ENCODE measurements at places on chromosomes 16 and 17.

- DNase-seq: peak; percentile 19
These were observed 1.2 kb downstream of the HS3ST4 start for GRCh38 chr16:25692742-25693508.

DNA sequence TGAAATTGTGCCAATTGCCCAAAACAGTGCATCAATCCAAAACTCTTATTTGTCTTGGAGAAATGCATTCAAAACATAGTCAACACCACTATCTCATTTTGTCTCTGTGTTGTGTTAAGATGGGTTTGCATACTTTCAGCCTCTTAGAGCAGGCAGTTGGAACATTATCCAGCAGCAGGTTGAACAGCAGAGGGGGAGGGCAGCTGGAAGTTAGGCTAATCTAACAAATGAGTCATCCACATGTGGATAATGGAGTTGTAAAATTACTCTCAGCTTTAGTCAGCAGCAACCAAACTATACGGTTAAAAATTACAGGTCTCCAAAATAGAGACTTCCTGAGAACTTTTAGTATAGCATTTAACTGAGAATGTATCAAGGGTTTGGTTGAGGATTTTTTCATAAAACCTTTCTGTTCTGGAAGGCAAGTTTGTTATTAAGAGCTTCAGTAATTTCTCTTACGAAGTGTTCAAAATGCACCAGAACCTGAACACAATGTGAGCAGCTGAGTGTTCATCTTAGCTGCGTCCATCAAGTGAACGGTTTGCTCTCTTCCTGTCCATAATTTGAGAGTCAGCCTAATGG lies 46.3 kb downstream of the PRKCA start:
- no peak for DNase-seq

GRCh38 chr16:2779978-2780898 lies 3.2 kb upstream of the ELOB start:
- no peak for DNase-seq

- DNase-seq: no peak
These were observed 21.9 kb downstream of the ACE start for GRCh38 chr17:63498626-63499195.

DNA sequence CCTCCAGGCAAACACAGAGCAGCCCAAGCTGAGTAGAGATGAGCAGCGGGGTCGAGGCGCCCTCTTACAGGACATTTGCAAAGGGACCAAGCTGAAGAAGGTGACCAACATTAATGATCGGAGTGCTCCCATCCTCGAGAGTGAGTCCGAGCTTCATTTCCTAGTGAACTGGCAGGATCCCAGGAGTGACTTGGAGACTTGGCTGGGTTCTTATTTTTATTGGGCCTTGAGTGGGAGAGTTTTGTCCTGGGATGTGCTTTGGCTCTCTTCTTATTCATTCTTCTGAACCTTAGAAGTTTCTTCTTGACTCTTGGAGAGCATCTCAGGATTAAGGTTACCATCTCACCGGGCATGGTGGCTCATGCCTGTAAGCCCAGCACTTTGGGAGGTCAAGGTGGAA lies 27.2 kb upstream of the CDC6 start:
- no peak for DNase-seq

DNA sequence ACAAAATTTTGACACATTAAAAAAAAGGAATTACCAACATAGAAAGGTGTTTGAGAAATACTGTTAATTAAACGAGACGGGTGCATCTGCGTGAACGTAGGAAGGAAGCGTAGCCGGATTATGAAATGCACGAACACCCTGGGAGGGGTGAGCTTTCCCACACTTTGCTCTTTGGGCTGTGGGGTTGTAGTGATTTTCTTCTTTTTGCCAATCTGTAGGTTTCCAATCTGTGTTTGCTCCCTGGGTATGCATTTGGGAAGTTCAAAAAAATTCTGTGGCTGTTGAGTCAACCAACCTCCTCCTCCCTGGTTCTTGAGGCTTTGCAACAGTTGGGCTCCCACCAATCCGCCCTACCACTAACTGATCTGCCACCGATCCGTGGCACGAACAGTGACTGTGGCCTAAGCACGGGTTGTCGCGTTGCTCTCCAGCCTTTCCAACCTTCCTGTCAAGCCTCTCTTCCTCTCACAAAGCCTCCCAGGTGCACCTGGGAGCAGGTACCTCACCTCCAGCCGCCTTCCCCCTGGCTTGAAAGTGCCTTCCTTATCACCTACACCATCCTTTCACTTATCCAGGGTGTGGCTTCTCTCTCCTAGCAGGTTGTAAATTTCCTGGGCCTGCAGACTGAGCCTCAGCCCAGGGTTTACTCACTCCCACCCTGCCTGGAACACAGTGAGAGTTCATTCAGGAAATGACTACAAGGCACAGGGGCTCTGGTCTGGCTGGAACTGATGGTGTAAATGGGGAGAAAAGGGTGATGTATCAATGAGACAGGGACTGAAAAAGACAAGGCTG lies 16.6 kb downstream of the RTN4RL1 start:
- no peak for DNase-seq

GRCh38 chr17:44844390-44844830 lies 3.3 kb upstream of the HIGD1B start:
- DNase-seq: no peak

GRCh38 chr17:29761040-29761761 lies 138.5 kb upstream of the CORO6 start:
- DNase-seq: peak; percentile 64

GRCh38 chr16:88785106-88785924 lies at the start of gene PIEZO1:
Gene PIEZO1 (minus strand): TSS chr16:88785220. CDS start chr16:88784964, 256 bp downstream.
- DNase-seq: peak; percentile 57

DNA sequence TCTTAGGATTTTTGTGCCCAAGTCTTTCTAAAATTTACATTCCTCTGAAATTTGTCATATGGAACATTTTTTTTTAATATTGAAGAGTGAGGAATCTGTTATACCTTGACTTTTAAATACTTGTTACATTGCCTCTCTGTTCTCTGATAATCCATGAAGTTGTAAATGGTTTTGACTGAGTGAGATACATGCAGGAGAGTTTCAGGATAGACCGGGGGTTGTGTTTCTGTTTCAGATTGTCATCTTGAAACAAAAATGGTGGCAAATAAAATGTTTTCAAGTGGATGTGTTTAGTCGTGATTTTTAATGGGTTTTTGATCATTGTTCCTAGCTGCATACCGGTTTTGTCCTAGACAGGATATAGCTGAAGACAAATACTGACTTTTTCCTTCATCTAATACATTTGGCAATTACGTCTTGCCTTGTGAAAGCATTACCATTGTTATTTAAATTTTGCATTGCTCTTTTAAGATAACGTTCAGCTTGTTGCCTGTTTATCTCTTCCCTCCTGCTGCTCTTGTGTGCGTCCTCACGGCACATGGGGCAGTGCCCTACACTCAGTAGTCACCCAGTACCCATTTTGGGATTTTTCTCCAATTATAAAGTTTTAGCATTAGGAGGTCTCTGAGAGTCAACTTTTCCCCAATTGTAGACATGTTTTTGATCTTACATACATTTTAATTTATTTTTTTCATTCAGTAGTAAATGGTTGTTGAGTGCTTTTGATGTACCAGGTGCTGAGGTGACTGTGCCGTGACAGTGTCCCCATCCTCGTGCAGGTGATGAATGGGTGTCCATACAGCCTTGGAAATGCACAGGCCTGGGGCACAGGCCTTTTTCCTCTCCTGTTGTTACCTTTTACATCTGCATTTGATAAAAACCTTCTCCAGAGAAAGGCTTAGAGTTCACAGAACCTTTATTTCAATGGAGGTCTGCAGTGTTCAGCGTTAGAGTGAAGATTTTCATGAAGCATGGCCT lies 169.9 kb downstream of the MSI2 start:
- DNase-seq: no peak

DNA sequence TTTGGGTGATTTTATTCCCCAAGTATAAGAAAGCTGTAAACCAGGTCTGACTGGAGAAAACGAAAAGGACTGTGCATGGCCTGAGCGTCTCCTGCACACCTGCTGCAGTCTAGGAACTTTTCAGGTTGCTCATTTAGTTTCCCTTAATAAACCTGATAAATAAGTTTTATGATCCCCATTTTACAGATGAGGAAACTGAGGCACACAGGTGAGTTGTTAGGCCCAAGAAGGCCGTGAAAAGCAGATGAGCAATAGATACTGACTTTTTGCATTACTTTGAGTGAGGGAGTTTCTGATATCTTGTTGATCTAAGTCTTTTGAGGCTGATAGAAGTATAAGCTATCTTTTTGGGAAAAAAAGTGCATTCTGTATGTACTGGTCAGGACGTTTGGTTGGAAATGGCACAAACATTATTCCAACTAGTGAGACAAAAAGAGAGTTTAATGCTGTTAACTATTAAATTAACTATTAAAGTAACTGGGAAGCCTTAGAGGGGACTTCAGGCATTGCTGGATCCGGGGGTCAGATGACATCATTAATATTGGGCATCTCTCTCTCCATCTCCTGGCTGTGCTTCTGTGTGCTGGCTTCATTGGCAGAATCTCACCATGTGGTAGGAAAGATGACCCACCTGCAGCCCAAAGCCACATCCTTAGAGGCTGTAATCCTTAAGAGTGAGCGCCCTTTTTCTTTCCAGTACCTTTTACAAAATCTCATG lies 163.4 kb downstream of the CMIP start:
- DNase-seq: no peak

GRCh38 chr16:51236583-51236982 lies 85.5 kb upstream of the SALL1 start:
- no peak for DNase-seq

- DNase-seq: no peak
These were observed 29.8 kb downstream of the WSB1 start for GRCh38 chr17:27323538-27324215.

DNA sequence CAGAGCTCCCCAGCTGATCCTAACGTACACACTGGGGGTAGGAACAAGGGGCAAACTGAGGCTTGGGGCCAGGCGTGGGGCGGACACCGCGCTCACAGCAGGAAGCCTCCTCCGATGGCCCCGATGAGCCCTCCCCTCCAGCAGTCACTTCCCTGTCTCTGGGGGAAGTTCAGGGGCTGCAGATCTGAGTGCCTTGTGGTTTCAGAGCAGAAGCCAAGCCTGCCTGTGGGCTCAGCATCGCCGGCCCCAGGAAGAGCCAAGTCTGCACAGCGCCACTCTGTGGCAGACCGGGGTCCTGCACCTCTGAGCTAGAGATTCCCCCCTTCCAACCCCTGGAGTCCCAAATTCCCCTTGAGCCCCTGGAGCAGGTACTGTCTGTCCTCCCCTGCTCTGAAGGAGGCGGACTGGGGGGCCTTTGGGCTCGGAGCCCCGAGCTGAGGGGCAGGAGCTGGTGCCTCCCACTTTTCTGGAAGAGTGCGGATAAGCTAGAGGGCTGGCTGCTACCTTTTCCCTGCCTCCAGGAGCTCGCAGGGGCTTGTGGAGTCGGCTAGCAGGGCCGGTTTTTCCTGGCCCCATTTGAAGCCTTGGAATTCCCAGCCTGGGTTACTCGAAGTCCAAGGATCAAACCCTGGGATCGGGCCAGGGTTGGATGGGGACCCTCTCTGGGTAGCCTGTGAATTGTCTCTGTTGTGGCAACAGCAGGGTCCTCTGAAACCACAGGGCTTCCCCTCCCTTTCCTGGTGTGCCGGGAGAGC lies 2.9 kb downstream of the GSE1 start:
- DNase-seq: peak; percentile 90

GRCh38 chr17:15882058-15882720 lies 62.7 kb upstream of the ADORA2B start:
- no peak for DNase-seq

DNA sequence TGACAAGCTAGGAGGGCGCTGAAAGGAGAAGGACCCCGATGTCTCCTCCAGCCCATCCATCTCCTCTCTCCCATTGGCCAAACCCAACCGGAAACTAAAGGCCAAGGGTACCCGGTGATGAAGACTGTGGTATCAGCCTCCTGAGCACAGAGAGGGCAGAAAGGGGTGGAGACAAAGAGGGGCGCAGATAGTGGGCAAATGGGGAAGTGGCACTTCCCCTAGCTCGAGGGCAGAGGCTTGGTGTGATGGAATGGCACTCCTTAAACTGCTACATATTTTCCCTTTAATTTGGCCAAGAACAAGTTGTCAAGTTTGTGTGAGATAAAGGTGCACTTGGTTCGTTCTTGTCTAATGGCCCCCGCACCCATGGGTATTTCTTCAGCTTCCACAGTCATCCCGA lies 27.8 kb downstream of the IL4R start:
- DNase-seq: no peak

DNA sequence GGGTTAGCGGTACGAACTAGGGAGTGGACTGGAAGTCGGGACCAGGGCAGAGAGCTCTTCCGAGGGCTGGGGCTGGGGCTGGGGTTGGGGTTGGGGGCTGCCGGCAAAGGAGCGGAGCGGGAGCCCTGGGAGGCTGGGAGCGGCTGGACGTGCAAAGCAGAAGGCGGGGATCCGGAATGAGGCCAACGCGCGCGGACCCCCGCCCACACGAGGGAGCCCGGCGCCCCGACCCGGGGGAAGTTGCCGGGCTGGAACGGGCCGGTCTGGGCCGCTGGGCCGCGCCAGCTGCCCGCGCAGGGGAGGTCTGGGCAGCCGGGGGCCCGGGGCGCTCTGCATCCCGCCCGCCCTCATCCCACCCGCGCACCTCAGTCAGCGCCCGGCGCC lies 323 bp downstream of the ST3GAL2 start:
- no peak for DNase-seq

- no peak for DNase-seq
These were observed 67.8 kb downstream of the GRIN2A start for GRCh38 chr16:10114409-10114808.

GRCh38 chr16:78473031-78473699 lies 373.7 kb downstream of the WWOX start:
- no peak for DNase-seq

DNA sequence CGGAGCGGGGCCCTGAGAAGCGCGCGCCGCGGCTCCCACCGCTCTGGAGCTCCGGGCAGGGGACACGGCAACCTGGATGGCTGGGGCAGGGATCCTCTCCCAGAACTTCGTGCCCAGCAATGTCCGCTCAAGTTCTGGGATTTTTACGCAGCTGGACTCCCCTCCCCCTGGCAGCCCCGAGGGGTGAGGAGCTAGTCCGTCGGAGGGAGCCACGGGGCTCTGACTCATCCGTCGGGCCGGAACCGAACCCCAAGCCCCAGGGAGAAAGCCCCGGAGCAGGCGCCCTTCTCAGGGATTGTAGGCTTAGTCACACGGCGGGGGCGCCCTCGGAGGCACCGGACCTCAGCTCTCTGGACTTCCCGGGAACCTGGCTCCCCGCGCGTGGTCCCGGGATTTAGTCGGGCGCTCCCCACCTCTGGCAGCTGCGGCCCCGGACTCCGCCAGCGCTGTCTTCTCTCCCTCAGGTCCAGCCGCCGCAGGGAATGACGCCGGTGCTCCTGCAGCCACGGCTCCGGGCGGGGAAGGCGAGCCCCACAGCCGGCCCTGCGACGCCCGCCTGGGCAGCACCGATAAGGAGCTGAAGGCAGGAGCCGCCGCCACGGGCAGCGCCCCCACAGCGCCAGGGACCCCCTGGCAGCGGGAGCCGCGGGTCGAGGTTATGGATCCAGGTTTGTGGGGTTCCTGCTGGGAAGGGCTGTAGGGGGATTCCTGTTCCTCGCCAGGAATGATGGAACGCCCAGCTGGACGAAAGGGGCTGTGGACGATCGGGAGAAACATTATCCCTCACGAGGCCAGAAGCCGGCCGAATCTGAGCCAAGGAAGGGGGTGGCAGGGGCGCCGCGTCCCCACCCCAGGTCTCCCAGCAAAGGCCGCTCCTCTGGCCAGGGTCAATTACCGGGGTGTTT lies 830 bp downstream of the SPHK1 start:
- DNase-seq: peak; percentile 26
